ENCODE measurements at places on chromosomes 13 and 19. TPM values are rescaled to one million over a fixed set of nuclear protein-coding genes. Genes with fewer than 3 reads are reported as not detected.

Gene KLF5
- 5.4 TPM for total RNA-seq

Gene FAAP24
- total RNA-seq, result 2.2 TPM

DNA sequence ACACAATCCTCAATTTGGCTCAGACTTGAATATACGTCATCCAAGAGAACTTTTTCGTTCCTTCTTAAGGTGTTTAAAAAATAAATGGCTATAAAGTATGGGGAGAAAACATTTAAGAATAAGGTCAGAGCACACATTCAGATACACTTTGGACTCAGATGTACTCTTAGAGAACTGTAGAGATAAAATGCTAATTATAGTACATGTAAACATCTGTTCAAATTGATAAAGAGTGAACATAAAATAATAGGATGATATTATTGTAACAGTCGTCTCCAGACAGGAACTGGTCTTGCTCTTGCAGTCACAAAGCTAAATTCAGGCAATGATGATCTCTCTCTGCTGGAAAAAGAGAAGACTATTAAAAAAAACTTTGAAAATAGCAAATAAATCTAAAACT, 91.4 kb downstream of the RBM26 start:
- H3K4me3 ChIP-seq, result no peak overlapping the region
- no peaks in the 10 kb centered on the region for H3K4me1 ChIP-seq
- H3K36me3 ChIP-seq, result no peaks in the 10 kb centered on the region
- no peak overlapping the region for H3K27ac ChIP-seq
- H3K27me3 ChIP-seq, result no peaks in the 10 kb centered on the region
- DNase-seq, result no peak

DNA sequence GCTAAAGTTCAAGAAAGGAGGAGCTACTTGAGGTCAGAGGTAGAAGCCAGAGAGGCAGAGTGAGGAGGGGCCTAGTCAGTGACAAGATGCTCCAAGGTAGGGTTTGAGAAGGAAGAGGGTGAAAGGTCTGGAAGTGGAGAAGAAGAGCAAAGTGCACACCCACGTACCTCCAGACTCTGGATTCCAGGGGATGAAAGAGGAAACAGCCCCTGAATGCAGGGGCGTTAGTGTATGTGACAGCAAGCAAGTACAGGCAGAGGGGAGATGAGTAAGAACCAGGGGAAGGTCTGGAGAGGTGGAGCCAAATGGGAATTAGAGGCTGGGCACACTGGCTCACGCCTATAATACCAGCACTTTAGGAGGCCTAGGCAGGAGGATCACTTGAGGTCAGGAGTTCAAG, 8.7 kb downstream of the RPS28 start:
- no peaks in the 10 kb centered on the region for H3K36me3 ChIP-seq
- H3K27me3 ChIP-seq, result peaks cover 26% of the 10 kb centered on the region
- DNase-seq, result no peak

- H3K4me3 ChIP-seq, result no peak within 1 kb of the TSS
- no peak within 1 kb of the TSS for H3K27ac ChIP-seq
- no peaks in the 10 kb centered on the region for H3K36me3 ChIP-seq
Observed at GRCh38 chr19:41575998-41576397, at the start of gene CEACAM21. TSS of gene CEACAM21 (plus strand) at chr19:41576166. CDS start at chr19:41576275, 109 bp downstream.

DNA sequence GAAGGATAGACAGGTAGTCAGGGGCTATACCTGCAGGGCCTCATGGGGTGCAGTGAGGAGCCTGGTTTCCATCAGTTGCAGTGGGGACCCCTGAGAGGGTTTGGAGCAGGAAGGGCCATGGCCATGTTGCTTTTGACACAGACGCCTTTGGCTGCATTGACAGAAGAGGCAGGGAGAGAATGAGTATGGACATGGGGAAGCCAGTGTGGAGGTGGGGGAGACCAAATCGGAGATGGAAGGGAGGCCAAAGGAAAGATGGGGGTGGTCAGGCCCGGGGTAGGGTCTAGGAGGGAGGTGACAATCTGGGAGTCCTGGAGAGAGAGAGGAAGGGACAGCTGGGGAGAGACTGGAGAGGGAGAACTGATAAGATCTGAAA, 1.3 kb downstream of the HSD11B1L start:
- H3K27me3 ChIP-seq, result no peaks in the 10 kb centered on the region
- H3K4me1 ChIP-seq, result peaks cover 7% of the 10 kb centered on the region
- no peak for DNase-seq

DNA sequence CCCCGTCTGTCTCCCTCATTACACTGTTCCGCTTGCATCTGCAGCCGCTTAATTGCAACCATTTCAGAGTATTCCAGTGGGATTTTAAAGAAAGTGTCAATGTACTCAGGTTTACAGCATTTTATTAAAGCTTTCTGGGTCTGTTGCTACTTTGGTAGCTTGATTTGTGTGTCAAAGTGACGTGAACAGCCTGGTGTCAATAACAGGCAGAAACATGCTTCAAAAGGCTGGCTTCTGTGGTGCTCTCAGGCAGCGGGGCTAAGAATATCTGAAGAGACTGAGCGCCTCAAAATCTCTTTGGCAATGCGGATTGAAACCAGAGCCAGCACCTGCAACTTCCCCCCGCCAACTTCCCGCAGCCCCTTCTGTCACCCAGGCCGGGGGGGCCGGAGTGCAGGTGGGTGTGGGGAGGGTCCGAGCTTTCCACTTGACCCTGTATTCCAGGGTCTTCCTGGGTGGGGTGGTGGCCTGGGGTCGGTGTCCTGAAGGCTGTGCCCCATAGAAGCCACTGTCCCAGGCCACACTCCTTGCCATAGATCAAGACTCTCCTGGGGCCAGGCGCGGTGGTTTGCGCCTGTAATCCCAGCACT, 81.2 kb downstream of the KDM4B start:
- no peaks in the 10 kb centered on the region for H3K27me3 ChIP-seq
- DNase-seq, result no peak
- H3K36me3 ChIP-seq, result peaks cover 22% of the 10 kb centered on the region
- H3K27ac ChIP-seq, result no peak overlapping the region
- H3K4me1 ChIP-seq, result peaks cover 21% of the 10 kb centered on the region
- no peak overlapping the region for H3K4me3 ChIP-seq

Gene RASL11A
- 15.3 TPM for total RNA-seq

DNA sequence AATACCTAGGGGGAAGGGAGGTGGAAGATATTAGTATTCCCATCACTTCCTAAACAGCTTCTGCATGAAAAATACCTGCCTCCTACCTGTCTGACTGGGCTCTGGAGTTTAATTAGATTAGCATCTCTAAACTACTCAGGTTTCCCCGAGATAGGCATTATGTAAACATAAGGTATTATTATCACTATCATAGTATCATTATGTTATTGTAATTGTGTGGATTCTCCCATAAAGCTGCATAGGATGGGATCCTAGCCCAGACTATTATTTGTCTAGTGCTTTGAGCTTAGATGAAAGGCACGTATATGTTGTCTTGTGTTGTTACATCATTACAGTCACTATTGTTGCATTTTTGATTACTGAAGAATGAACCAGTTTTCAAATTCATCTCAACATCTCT, 115.2 kb upstream of the SOX21 start:
- no peak for DNase-seq
- peaks cover 5% of the 10 kb centered on the region for H3K27me3 ChIP-seq
- H3K4me1 ChIP-seq, result no peaks in the 10 kb centered on the region

GRCh38 chr19:3284759-3285646, 60.5 kb downstream of the CELF5 start:
- no peak overlapping the region for H3K27ac ChIP-seq
- DNase-seq, result peak; percentile 37
- H3K4me3 ChIP-seq, result peak overlapping the region; percentile 21
- no peaks in the 10 kb centered on the region for H3K4me1 ChIP-seq
- peaks cover 33% of the 10 kb centered on the region for H3K27me3 ChIP-seq

DNA sequence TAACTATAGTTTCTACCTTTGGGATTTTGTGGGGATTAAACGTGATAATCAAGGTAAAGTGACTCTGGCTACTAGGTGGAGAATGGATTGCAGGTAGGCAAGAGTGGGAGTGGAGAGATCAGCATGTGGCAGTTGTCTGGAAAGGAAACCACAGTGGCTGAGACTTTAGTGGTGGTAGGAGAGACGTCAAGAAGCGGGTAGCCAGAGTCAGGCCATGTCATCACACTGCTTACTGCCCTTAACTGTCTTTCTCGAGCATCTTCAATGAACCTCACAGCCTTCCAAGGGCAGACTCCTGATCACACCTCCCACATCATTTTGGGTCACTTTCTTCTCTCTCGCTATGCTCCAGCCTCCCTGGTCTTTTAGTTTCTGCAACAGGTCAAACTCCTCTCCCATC, 28.6 kb upstream of the MBNL2 start:
- H3K36me3 ChIP-seq, result no peaks in the 10 kb centered on the region
- peaks cover 13% of the 10 kb centered on the region for H3K4me1 ChIP-seq
- no peaks in the 10 kb centered on the region for H3K27me3 ChIP-seq
- no peak for DNase-seq

DNA sequence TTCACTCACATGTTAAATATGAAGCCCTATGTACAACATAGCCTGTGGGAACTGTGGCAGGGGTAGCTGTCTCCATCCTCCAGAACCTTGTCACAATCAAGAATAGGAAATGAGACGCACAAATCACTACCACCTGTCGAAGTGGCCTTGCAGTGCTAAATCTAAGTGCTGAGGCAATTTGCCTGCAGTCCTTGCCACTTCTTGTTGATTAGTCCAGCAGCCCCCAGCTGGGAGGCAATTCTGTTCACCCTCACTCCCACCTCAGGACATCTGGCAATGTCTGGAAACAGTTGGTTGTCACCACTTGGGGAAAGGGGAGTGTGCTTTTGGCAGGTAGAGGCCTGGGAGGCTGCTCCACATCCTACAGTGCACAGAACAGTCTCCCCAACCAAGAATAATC, 10.7 kb downstream of the RFX2 start:
- H3K4me1 ChIP-seq, result peaks cover 11% of the 10 kb centered on the region
- H3K27me3 ChIP-seq, result no peaks in the 10 kb centered on the region
- H3K27ac ChIP-seq, result no peak overlapping the region
- H3K4me3 ChIP-seq, result no peak overlapping the region
- no peaks in the 10 kb centered on the region for H3K36me3 ChIP-seq
